ENCODE measurements at places on chromosomes 1 and 21.

DNA sequence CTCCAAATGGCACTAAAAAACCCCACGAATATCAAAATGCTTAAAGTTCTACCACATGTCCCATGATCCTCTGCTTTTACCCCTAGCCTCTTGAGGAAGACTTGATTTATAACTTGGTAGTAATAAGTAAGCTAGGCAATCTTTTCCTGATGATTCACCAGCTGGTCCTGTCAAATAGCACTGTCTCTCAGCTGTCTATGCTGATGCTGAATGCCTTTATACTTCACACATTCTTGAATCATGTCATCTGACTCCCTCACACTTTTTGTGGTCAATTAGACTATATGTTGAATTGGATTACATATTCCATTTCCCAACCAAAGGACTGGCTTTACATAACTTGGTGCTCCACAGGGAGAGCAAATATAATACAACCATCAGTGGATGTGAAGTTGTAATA, 16.6 kb downstream of the C21orf91 start:
- DNase-seq = no peak

- DNase-seq = no peak
These were observed 147.4 kb upstream of the KRTAP19-8 start for GRCh38 chr21:31185663-31186062.

DNA sequence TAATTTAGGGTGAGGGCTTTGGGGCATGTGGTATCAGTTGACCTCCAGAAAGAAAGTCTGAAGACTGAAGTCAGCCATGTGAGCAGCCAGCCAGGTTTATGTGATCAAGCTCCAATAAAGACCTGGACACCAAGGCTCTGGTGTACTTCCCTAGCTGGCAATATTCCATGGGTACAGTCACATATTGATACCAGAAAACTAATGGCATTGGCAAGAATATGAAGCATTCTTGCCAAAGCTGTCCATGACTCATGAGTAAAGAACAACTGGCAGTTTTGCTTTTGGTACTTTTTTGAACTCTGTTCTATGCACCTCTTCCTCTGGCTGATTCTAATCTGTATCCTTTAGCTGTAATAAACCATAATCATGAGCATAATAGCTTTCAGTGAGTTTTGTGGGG, 415.3 kb upstream of the CAMK1G start:
- no peak for DNase-seq

- no peak for DNase-seq
These were observed 262.3 kb downstream of the PTBP2 start for GRCh38 chr1:96983866-96984265.

DNA sequence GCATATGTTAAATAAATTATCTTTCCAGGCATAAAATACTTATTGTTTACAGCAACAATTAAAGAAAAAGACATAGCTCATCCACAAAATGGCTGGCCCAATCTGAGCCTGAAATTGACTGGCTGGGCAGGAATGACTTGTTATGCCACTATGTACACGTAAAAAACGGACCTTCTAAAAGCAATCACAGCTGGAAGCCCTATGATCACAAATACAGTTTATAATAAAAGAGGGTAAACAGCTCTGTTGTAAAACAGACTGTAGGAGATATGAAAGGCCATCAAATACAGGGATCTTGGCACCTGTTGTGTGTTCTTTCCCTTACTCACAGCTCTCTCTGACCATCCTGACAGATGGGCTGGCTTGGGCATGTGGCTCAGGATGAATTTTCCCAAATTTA, 70.5 kb upstream of the DMRTA2 start:
- no peak for DNase-seq

DNA sequence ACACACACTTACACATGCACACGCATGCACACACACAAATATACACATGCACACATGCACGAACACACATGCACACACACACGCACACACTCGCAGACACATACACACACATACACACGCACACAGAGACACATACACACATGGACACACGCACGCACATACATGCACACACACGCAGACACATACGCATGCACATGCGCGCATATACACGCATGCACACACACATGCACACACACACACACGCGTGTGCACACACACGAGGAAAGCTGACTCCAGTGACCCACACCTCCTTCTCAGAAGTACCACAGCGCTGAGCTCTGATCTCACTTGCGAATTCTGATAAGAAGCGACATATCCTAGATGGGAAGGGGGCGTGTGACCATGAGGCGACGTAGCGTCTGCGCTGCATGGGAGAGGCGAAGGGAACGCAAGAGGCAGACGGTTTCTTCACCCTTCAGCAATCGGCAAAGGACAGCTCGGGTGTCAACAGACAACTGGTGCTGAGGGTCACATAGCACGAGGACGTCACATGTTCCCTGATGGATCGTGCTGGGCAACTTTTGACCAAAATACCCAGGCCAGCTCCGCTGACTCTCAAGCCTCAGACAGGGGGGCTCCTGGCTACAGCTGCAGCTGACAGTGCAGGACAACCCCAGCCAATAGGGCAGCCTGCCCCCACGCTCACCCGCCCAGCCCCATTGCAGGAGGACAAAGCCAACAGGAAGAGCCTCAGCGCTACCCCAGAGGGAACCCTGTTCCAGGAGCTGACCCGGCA, 16.0 kb upstream of the PDE9A start:
- DNase-seq = no peak

GRCh38 chr21:25283720-25284119, 323.6 kb downstream of the MRPL39 start:
- DNase-seq = peak; percentile 48

GRCh38 chr1:36253161-36253862, 29.1 kb downstream of the THRAP3 start:
- DNase-seq = no peak

DNA sequence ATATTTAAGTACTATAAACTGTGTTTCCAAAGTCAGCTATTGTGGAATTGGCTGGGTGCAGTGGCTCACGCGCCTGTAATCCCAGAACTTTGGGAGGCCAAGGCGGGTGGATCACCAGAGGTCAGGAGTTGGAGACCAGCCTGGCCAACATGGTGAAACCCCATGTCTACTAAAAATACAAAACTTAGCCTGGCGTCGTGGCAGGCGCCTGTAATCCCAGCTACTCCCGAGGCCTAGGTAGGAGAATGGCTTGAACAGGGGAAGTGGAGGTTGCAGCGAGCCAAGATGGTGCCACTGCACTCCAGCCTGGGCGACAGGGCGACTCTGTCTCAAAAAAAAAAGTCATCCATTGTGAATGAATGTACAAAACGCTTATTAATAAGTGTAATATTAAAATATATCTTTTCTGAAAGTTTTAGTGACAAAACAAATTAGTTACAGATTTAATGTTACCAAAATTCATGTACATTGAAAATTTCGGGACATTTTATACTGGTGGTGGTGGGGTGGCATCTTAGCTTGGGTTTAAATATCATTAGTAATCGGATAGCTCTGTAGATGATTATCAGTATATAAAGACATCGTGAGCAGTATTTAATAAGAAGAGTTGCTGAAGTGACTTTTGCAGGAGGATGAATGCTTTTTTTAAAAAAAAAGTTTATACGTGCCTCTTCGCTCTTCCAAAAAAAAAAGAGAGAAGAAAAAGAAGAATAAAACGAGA, 503 bp upstream of the SRSF11 start:
- DNase-seq = no peak

- DNase-seq = no peak
These were observed 125.0 kb downstream of the FOXD2 start for GRCh38 chr1:47562799-47563198.

DNA sequence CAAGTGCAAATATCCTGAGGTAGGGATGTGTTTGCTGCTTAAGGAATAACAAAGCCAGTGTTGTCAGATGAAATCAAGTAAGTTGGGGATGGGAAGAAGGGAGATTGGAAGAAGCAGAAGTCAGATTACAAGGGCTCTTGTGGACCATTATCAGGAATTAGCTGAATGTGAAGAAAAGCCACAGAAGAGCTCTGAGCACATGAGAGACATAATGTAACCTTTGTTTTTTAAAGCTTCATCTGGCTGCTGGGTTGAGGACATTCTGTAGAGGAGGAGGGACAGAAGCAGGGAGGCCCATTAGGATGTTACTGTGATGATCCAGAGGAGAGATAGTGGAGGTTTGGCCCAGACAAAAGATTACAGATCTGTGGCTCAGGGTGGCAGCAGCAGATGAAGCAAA, 111.7 kb downstream of the DUSP10 start:
- no peak for DNase-seq

- DNase-seq = no peak
These were observed 19.3 kb downstream of the KRTAP8-1 start for GRCh38 chr21:30793581-30794314.

GRCh38 chr1:12301518-12302237, 71.8 kb downstream of the VPS13D start:
- DNase-seq = peak; percentile 31

DNA sequence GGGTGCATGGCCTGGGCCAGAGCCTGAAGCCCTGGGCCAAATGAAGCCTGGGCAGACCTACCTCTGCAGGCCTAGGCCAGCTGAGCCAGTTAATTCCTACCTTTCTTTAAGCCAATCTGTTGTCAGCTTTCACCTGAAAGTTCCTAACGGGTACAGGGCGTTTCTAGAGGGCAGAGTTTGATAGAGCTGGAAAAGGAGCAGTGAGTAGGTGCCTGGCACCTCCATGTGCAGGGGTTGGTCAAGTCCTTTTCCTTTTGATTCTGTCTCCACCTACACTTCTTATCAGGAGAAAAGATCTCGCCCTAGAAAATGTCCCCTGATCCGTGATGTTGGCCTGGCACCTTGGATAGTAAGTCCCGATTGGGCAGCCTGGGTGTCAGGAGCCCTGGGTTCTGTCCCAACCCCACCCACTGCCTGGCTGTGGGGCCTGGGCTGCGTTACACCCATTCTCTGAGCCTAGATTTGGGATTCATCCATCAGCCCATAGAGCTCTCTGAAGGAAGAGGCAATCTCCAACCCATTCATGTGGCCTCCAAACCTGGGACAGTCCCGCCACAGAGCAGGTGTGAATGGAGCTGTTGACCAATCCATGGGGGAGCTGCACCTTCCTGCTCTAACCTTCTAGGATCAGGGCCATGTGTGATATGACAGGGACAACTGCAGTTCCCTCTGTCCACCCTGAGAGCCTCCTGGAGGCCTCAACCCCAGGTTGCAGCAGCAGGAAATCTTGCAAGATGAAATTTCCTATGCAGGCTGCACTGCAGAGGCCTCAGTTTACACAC, 304.3 kb downstream of the MATN1 start:
- DNase-seq = no peak

DNA sequence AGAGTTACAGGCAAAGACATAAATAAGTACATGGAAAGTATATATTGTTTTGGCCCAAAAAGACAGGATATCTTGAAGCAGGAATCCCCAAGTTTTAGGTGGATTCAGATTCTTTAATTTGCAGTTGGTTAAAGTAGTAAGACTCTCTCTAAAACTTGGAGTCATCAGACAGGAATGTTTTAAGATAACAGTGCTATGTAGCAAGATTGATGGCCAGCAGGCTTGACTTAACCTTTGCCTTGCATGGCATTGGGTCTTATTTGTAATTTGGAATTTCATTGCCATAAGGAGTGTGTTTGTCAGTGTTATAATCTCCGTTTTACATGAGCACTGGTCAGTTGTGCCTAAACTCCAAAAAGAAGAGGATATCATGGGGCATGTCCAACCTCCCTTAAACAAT, 727.6 kb upstream of the CHRM3 start:
- no peak for DNase-seq

- no peak for DNase-seq
These were observed at the start of gene KRTAP10-6 for GRCh38 chr21:44592446-44593311. Gene KRTAP10-6 (minus strand): TSS chr21:44592505. CDS start chr21:44592484, 21 bp downstream.

DNA sequence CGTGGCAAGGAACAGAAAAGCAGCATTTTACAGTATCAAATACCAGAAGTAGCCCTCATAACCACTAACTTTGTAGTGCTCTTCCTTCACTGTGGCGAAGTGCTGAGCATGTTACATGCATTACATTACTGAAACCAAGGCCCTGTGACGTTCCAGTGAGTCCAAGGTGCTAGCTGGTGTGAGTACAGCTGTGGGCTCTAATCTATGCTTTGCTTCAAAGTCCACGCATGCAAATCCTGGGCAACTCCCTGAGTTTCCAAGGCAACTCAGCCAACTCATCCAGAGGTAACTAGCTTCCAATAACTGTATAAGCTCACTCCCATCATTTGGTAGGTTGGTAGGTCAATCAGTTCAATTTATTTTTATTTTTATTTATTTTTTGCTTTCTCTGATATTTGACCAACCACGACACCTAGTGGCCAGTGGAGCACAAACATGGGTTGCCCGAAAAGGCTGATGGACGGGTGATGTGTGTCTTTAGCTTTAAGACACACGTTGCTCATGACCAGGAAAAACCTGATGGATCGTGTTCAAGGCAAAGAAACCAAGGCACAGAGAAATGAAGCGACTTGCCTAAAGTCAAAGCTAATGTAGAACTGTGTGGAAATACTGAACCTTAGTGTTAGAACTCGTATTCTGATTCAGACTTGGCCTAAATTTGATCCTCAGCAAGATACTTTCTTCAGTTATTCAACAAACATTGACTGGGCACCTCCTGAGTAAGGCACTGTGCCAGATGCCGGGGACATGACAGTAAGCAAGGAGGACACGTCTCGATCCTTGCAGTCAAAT, 73.0 kb downstream of the GNG12 start:
- DNase-seq = peak; percentile 29

DNA sequence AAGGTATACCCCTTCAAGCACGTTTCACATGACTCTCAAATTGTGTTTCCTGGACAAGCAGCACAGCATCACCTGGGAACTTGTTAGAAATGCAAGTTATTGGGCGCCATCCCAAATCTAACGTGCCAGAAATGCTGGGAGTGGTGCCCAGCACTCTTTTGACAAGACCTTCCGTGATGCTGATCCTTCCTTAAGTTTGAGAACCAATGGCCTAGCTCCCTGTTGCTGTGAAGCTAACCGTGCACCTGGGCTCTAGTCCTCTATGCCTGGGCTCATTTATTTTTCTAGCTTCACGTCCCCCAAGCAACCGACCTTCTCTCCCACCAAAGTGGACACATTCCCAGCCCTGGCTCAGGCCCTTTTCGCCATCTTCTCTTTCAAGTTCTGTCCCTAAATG, 4.3 kb downstream of the BEST4 start:
- DNase-seq = no peak

DNA sequence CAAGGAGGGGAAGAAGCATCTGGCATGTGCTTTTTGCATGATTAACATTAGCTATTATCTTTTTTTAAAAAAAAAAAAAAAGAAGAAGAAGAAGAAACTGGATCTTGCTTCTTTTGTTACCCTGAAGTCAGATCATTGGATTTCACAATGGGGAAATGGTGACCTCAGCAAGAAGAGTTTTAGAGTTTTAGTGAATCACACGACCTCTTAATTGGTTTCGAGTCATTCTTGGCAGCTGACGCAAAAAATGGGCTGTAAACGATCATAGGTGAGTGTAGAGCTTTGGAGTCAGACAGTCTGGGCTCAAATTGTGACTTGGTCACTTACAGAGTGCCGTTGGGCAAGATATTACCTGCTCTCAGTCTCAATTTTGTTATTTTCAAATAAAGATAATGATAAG, 33.3 kb upstream of the PGBD5 start:
- no peak for DNase-seq

Data from Jurkat, Clone E6-1 (cell line).